Stimulated activated naive CD4-positive, alpha-beta T cell treated with Interleukin-2 at 50 U/mL for 16 hours (primary cell): ENCODE measurements at places on chromosomes 7 and 10.

- DNase-seq: no peak
These were observed 10.6 kb downstream of the SAP25 start for GRCh38 chr7:100563100-100563564.

DNA sequence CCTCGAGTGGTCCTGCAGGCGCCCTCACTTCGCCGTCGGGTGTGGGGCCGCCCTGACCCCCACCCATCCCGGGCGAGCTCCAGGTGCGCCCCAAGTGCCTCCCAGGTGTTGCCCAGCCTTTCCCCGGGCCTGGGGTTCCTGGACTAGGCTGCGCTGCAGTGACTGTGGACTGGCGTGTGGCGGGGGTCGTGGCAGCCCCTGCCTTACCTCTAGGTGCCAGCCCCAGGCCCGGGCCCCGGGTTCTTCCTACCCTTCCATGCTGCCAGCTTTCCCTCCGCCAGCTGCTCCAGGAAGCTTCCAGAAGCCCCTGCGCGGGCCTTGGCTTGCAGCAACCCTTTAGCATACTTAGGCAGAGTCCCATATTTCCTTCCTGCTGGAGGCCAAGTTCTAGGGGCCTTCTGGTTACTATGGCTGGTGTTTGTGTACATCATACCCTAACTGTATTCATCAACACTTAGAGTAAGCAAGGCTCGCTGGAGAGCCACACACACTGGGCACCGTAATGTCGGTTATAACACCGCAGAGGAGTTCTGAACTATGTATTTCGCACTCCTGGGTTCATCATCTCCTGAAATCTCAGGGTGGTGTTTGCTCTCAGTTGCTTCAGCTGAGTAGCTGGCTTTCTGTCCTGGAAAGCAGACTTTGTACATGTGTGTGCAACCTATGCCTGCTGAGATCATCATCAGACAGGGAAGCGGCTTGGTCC is 471 bp downstream of the MGMT start:
- no peak for DNase-seq

- no peak for DNase-seq
These were observed 89.1 kb downstream of the COL28A1 start for GRCh38 chr7:7446616-7447015.

DNA sequence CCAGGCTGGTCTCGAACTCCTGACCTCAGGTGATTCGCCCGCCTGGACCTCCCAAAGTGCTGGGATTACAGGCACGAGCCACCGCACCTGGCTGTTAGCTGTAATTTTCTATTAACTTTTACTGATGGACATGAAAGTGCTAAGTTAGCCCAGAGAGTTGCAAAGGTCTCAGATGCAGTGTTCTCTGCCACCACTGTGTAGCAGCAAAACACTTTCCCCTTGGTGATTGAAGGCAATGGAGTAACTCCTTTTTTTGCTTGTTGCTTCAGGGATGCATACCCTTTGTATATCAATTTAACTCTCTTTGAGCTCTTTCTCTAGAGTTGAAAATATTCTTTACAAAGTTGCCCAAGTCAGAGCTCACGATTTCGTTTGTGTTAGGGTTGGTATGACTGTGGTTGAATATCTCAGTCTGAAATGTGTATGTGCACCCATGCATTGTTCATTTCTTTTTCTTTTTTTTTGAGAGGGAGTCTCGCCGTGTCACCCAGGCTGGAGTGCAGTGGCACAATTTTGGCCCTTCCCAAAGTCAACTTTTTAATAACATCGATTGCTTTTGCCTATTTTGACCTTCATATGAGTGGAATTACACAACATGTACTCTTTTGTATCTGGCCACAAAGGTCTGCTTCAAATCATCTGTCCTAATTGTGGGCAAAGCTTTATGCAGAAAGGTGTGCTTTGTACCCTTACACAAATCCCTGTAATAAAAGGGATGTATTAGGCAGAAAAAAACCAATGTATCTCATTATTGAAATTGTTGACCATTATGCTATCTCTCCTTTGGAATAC is 52.6 kb downstream of the GTF2I start:
- DNase-seq: no peak

- DNase-seq: no peak
These were observed 252.8 kb upstream of the YAE1 start for GRCh38 chr7:39313376-39313775.

GRCh38 chr7:77453531-77453930 is 37.4 kb upstream of the GSAP start:
- no peak for DNase-seq

- DNase-seq: no peak
These were observed 72.1 kb downstream of the ADCY1 start for GRCh38 chr7:45646207-45646821.

DNA sequence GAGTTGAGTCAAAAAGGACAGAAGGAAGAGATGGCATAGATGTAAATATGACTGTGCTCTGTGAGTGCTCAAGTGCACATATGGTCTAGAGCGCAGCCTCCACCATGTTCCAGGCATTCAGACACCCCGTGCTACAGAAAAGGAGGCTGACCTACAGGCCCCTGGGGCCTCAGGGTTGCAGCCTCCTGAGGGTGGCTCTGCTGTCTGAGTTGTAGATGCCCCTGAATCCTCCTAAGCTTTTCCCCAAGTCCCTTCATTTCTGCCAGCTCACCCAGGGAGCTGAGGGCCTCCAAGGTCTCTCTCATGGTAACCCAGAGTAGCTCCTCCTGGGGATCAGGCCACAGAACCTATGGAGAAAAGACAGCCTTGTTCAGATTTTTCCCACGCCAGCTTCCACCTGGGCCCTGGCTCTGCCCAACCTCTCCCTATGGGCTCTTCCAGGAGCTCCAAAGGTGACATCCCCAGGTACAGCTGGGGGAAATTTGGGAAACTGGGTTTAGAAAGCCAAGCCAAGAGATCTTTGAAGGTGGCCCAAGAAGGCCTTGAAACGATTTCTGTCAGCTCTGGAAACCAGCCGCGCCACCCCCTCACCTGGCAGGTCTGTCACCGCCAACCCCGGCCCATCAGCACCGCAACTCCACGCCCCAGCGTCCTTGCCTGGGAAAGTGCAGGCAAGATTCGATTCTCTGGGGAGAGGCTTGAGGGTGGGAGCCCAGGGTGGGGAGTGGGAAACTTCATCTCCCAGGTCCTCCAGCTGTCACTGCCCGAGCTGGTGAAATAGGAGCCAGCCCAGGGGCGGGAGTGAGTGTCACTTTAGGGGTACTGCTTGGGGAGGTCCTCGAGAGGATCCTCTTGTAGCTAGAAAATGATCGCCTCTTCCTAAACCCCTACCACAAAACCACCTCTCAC is 2.4 kb downstream of the ZNF467 start:
- DNase-seq: no peak

- DNase-seq: no peak
These were observed 1009.7 kb upstream of the CELF2 start for GRCh38 chr10:10007957-10008356.

DNA sequence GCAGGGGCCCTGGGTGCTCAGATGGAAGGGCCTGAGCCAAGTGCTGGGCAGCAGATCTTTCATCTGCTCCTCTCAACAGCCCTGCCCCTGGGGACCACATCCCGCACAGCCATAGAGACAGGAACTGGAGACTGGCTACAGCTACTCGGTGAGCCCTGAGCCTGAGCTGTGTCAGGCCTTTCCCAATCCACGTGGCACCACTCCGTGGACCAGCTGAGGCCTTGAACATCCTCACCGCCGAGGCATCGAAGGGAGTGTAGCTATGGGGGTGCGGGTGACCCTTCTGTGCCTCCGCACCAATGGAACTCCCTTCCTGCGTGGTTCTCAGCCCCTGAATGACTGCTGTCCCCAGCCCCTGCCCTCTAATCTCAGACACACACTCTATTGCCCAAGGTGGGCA is 362.7 kb upstream of the SHH start:
- no peak for DNase-seq

DNA sequence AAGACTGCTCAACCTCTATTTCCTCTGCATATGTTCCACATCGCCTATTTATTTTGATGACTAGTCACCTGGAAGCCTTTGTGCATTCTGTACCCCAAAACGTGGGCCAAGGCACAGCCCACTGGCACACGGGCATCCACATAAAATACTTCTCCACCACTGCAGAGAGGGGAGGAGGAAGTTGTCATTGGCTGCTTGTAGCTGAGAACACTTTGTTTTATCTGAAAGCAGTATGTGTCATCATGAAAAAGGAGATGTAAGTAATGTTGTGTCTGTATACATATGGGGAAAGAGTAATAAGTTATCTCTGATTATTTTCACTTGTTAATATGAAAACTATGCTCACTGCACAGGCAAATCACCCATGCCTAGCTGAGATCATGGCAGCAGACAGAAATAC is 48.2 kb upstream of the AMPH start:
- no peak for DNase-seq

DNA sequence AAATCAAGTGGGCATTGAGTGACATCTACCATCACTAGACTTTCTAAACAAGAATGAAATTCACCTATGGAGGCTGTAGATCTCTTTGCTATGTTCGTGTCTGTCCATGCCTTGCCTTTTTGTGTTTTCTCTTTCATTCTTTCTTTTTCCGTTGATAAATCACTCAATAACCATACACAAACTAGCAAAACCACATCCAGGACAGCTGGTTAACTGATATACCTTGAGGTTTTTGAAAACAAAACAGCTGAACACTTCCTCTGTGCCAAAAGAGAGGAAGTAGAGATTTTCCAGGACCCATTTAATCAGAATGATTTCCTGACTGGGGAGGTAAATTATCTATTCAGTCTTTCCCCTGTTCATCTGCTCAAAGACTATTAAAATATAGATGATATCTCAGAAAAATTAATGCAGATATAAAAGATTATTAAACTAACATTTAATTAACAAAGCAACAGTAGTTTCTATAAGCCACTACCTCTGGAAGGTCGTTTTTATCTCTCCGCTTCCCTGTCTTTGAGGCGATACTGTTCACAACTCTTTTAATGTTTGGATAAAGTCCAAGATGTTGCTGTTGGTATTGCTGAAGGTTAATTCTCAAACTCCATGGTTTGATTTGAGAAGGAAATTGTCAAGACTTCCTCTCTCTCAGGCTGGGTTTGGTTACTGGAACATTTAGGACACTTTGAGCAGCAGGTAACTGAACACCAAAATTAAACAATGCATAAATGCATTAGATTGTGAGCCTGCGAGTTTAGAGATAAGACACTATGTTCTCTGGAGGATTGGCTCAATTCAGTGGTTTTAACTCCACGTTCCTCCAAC is 24.4 kb upstream of the C10orf67 start:
- no peak for DNase-seq

DNA sequence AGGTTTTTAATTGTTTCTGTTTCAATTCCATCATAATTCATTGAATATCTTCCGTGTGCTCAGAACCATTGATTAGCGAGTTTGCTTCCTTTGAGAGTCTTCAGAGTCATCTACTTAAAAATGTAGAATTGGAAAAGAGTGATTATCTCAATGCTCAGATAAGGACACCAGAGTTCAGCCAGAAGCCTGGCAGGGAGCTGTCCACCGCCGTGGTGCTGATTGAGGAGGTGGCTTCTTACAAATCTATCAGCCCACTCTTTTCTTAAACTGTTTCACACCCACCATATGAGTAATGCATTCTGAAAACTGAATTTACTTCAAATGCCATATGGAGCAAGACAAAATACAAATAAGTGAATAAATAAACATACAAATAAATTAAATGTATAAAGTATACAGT is 79.3 kb downstream of the INSYN2A start:
- DNase-seq: no peak

GRCh38 chr10:73814896-73815718 is 3.7 kb upstream of the NDST2 start:
- DNase-seq: no peak

GRCh38 chr7:147279964-147280374 is 1163.4 kb downstream of the CNTNAP2 start:
- no peak for DNase-seq

DNA sequence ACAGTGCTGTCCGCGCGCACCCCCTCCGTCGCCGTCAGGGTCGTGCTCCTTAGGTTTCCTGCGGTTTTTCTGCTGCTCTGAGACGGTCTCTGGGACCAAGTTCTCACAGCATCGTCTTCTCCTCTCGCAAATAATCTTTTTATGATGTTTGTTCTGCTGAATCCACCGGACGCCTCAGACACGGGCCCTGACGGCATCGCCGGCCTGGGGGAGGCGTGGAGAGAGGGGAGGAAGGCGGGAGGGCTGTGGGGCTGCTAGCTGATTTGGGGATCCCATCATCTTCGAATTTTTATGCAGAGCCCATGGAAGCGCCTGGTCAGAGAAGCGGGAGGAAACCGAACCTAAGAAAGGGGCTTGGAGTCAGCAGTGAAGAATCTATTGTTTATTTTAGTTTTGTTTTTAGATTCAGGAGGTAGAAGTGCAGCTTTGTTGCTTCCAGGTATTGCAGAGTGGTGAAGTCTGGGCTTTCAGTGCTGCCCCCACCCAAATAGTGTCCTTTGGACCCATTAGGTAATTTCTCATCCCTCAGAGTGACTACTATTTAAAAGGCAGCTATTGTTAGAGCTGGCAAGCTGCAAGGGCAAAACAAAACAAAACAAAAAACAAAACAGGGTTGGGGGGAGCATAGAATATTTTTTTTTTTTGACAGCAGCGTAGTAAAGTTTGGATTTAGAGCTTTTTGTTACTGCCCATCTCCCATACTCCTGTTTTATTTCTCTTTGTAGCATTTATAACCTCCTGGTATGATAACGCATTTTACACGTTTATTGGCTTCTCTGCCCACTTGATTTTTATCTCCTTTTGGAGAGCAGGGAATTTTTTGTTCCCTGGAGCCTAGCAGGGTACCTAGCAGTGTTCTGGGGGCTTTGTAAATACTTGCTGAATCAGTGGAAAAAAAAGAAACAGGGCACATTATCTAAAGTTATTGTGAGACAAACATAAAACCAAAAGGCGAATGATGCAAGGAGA is 92.6 kb downstream of the SPAG6 start:
- DNase-seq: peak; percentile 53

GRCh38 chr7:17298840-17299482 is 509 bp downstream of the AHR start:
- peak; percentile 59 for DNase-seq

DNA sequence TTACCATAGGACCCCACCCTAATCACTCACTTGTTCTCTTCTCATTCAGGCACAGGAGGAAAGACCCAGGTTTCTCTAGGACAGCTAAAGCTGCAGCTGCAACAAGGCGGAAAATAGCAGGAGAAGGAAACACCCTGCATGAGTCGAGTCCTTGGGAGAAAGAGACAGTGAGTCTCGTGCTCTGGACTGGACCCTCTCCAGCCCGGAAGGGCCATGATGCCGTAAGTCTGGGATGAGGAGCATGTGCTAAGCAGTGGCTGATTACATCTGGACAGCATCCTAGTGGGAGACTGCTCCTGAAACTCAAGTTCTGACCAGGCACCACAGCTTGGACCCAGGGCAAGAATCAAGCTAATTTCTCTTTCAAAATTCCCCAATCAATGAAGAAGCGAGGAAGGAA is 39.4 kb downstream of the FBXW4 start:
- DNase-seq: no peak
